Stimulated activated CD4-positive, alpha-beta T cell treated with anti-CD3 and anti-CD28 coated beads, Interleukin-1b, Interleukin-23, amount 100 ng/mL, for 1 hour (primary cell): ENCODE measurements at places on chromosomes 7 and 10.

- DNase-seq: no peak
Observed at GRCh38 chr7:29888006-29888405, 81.7 kb downstream of the WIPF3 start.

DNA sequence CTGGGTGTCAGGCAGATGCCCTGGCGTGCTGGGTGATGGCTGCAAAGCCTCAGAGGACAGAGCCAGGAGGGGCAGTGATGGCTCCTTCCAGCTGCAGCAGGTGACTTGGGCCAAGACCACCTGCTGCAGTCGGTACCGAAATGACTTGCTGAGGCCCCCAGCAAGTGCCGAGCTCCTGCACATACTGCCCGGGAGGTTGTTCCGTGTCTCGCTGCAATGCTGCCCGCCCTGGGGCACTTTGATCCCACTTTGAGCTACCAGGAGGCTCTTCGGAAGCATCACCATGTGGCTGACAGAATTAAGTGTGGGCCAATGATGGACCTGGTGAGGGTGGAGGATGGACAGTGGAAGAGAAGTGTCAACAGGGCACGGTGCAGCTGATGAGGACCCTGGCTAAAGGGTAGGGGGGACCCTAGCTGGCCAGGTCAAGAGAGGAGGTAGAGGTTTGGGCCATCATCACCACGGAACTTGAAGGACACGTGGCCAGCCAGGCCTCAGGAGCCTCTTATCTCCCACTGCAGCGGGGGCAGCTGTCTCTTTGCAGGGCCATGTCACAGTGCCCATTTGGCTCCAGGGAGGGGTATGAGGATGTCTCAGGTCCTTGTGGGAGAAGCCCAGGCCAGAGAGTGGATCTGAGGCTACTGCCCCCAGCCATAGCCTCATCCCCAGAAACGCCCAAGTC lies 51.1 kb upstream of the NANOS1 start:
- no peak for DNase-seq

GRCh38 chr7:82362129-82362706 lies 81.4 kb downstream of the CACNA2D1 start:
- no peak for DNase-seq

GRCh38 chr10:90204131-90204955 lies 503.0 kb downstream of the KIF20B start:
- no peak for DNase-seq

- no peak for DNase-seq
Observed at GRCh38 chr7:98930464-98930863, 52.1 kb downstream of the TRRAP start.

- DNase-seq: no peak
Observed at GRCh38 chr7:96224685-96225084, 97.2 kb downstream of the SLC25A13 start.

GRCh38 chr10:17506390-17506789 lies 52.0 kb upstream of the ST8SIA6 start:
- no peak for DNase-seq

GRCh38 chr10:113431398-113432160 lies 121.3 kb upstream of the HABP2 start:
- DNase-seq: no peak

GRCh38 chr10:72254813-72255568 lies 18.7 kb upstream of the DDIT4 start:
- no peak for DNase-seq

- DNase-seq: no peak
Observed at GRCh38 chr10:1256432-1256725, 200.2 kb downstream of the WDR37 start.

DNA sequence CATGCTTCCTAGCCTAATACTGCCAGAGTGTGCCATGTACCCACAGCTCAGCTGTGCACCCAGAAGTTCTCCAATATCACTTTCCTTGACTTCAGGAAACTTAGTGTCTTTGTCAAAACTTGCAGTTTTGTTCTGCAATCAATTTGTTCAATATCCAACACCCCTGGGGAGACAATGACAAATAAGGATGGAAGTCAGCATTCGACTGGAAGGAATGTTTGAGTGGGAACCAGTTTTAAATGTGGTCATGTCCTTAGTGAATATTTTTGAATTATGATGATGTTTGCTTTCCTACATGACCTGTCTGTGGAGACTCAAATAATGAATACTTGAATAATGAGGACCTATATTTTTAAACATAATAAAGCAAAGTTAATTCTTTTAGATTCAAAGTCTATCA lies 112.0 kb downstream of the ANK3 start:
- DNase-seq: no peak

DNA sequence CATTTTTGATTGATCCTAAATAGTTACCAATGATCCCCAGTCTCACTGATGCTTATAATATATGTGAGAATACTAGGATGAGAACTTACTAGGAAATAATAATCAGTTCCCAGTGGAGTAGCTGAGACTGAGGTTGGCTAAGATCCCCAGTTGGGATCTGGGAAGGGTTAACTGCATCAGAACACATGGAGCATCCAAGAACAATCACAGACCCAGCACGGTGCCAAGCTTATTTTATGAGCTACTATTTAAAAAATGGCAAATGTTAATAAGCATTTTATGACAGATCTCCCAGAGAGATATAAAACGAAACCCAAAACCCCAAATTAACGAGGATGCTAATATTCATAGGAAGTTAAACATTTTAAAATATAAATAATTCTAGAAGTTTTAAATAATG lies 379.5 kb downstream of the THSD7A start:
- no peak for DNase-seq

DNA sequence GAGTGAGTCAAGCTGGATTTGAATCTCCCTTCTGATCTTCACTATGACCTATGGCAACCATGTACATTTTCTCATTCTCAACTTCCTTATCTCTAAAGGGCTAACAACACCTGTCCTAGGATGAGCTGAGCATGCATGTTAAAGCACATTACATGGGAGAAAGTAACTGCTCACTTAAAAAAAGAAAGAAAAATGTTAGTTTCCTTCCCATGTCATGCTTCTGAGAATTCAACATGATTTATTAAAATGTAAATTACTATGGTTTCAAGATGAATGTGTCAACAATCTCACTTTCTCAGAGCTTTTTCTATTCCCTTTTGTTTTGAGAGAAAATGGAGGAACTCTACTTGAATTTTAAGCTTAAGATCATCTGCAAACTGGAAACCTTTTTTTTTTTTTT lies 295.3 kb downstream of the SKIDA1 start:
- DNase-seq: no peak

DNA sequence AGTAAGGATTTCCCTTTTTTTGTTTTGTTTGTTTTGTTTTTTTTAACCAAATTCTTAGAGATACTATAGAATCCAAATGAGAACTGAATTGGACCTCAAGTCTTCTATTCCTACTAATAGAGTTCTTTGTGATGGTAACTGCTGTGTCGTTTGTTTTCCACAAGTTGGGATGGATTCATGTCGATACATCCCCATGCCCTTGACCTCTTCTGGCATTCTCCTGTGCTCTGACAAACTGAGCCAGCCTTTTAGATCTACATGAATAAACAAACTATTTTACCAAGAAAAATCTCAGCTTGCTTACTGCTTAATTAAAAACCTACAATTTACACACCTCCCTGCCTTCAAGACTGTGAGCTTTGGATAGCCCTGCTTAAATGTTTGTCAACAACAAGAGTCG lies 3.9 kb downstream of the ZNF22 start:
- DNase-seq: no peak

GRCh38 chr7:28432105-28432504 lies 19.8 kb downstream of the CREB5 start:
- DNase-seq: no peak

DNA sequence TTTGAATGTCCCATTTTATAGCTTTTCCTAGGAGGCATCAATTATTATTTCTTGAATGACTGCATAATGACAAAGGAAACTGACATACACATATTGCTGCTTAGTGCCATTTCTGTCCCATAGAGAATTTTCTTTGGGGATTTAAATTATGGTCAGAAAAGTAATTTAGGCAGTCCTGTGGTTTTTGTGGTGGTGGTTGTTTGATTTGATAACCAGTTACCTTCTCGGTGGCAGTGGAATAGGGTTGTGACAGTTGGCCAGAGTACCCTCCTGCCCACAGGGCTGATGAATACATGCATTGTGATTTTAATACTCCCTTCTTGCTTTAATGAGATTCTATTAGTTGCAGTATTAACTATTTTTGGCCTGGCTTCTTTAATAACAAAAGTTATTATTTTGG lies 6.6 kb upstream of the SGCE start:
- no peak for DNase-seq

- DNase-seq: no peak
Observed at GRCh38 chr10:80718024-80718423, 180.3 kb downstream of the SH2D4B start.

DNA sequence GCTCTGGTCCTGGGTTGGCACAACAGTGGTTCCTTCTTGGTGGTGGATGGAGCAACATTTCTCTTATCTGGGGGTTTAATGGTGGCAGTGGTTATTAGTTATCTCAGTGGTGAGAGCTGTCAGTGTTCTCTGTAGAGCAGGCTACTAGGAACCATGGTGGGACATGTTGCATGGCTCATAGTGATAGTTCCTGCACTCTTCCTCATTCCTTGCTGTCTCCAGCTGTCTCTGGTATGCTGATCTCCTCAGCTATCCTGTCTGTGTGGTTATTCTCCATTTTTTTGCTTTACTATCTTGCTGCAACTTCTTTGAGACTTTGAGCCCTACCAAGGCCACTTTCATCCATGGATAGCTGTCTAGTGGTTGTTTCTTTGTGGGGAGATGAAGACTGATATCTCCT lies 44.0 kb downstream of the CCDC7 start:
- no peak for DNase-seq

GRCh38 chr10:58143944-58144343 lies 123.8 kb downstream of the IPMK start:
- DNase-seq: no peak

GRCh38 chr7:39071116-39071515 lies 93.4 kb downstream of the POU6F2 start:
- no peak for DNase-seq

- DNase-seq: peak; percentile 6
Observed at GRCh38 chr7:151756076-151756731, 120.7 kb downstream of the PRKAG2 start.

DNA sequence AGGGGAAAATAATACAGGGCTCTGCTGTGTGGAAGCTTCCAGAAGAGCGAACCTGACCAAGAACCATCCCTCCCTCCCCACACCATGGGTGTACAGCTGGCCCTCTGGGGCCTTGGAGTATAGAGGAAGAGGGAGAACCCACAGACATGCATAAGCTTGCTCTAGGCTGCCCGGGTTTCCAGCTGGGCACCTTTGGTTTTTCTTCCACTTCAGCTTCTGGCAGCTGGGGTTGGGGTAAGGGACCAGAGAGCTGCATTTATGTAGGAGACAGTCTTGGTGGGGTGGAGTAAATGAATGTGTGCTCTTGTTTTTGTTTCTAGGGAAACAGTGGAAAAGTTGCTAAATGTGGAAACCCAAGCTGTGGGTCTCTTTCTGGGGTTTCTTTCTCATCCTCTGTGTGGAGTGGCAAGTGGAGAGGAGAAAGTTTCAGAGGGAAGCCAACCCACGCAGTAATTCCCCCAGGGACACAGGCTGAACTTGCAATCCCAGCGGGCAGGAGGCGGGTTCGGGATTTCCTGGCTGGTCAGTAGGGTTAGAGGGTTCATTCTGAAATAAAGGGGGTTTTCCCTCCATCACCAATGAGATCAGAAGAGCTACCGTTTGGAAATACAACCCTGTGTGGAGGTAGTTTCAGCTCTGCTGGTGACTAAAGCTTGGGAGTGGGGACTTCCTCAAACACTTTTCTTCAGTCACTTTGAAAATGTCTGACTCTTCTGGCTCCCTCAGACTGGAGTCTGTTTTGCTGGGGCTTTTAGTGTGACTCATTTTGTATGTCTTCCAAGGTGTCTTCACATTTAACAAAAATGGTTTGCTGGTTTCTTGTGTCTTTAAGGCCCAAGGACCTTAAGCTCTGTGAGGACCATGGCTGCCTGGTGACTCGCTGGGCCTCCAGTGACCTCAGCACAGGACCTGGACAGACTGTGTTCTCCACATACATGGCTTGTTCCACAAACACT lies 22.2 kb upstream of the SRGN start:
- DNase-seq: no peak

- no peak for DNase-seq
Observed at GRCh38 chr10:60977161-60978122, 33.5 kb upstream of the RHOBTB1 start.

DNA sequence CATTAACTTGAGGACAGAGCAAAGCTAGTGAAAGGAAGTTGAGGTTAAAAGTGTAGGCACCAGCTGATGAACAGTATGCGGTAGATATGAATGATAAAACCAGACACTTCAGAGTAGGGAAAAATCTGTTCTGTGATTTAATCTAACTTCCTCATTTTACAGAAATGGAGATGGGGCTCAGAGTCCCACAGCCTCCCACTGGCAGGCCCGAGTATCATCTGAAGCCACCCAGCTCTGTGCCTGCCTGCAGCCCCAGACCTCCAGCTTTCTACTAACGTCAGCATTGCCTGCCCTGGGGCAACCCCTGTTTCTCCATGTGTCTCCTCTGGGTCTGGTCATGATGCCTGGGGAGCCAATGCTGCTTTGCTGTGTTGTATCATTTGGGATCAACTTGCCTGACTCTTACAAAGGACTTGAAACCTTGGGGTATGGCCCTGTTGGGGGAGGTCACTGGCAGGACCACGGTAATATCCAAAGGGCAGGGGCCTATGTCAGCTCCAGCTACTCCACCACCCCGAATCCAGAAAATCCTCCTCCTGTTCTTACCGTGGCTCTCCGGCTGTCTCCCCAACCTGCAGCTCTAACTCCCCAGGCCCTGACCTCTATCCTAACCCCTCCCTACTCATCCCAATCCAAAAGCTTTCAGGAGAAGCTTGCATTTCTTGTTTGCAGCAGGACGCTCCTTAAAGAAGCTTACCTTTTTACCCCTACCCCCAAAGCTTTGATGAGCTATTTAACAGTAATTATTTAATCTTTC lies 56.2 kb upstream of the NPY start:
- DNase-seq: no peak

DNA sequence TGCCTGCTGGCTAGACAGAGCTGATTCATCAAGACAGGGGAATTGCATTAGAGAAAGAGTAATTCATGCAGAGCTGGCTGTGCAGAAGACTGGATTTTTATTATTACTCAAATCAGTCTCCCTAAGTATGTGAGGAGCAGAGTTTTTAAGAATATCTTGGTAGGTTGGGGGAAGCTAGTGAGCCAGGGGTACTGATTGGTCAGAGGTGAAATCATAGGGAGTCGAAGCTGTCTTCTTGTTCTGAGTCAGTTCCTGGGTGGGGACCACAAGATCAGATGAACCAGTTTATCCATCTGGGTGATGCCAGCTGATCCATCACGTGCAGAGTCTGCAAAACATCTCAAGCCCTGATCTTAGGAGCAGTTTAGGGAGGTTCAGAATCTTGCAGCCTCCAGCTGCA lies 39.8 kb downstream of the FOXI2 start:
- DNase-seq: no peak

DNA sequence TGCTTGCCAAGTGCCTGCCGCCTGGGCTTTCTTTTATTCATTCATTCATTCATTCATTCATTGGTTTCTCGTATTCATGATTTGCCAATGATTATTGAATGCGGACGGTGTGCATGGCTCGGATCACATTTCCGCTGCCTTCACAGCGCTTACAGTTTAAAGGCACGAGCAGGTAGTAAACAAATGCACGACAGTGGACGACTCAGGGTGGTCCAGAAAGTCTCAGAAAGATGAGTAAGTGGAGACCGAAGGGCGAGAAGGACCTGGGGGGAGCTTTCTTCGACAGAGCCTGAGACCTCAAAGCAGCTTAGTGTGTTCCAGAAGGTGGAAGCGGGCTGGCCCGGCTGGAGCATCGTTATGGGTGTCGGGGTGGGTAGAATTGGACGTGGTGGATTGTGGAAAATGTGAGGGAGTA lies 506 bp downstream of the MCM10 start:
- DNase-seq: no peak

- DNase-seq: no peak
Observed at GRCh38 chr7:157276731-157277562, 59.9 kb upstream of the DNAJB6 start.

- DNase-seq: no peak
Observed at GRCh38 chr7:40733578-40733977, 598.8 kb downstream of the SUGCT start.
